ENCODE measurements at places on chromosomes 5 and 9.
A peak's percentile ranks its signal among the peaks of the same experiment; 100 is the strongest.

DNA sequence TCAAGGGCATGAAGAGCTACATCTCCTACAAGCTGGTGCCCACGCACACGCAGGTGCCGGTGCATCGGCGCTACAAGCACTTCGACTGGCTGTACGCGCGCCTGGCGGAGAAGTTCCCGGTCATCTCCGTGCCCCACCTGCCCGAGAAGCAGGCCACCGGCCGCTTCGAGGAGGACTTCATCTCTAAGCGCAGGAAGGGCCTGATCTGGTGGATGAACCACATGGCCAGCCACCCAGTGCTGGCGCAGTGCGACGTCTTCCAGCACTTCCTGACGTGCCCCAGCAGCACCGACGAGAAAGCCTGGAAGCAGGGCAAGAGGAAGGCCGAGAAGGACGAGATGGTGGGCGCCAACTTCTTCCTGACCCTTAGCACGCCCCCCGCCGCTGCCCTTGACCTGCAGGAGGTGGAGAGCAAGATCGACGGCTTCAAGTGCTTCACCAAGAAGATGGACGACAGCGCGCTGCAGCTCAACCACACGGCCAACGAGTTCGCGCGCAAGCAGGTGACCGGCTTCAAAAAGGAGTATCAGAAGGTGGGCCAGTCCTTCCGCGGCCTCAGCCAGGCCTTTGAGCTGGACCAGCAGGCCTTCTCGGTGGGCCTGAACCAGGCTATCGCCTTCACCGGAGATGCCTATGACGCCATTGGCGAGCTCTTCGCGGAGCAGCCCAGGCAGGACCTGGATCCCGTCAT lies 1.4 kb downstream of the SNX18 start:
- DNase-seq: no peak

DNA sequence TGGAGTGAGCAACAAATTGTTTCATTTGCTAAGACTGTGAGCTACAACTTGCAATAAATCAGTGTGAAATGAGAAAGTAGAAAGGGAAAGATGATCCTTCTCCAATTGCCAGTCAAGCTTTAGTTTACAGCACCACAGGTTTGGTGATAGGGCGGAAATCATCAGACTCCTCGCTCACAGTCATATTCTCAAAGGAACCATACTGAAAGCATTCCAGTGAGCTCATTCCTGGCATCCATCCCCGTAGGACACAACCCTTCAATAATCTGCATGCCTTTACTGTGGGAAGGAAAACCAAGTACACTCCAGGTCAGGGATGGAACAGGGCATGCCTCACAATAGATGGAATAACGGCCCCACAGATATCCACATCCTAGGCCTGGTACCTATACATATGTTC lies 80.7 kb downstream of the FSTL4 start:
- DNase-seq: peak; percentile 79

DNA sequence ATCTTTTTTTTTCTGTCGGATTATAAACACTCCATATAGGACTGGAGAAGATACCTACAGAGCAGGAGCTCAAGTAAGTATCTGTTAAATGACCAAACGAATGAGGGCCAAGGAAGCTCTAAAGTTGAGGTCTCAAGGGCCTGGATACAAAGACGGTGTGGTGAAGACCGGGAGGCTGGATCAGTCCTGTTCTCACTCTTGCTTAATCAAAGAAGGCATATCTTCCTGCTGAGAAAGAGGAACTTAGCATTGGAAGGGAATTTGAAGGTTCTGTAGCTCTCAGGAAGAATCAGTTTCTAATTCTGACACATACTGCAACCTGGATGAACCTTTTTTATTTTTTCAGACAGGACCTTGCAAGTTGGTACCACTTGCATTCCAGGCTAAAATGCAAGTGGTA lies 28.3 kb upstream of the PAX5 start:
- no peak for DNase-seq

GRCh38 chr5:142922223-142922952 lies 152.2 kb downstream of the ARHGAP26 start:
- DNase-seq: peak; percentile 53

DNA sequence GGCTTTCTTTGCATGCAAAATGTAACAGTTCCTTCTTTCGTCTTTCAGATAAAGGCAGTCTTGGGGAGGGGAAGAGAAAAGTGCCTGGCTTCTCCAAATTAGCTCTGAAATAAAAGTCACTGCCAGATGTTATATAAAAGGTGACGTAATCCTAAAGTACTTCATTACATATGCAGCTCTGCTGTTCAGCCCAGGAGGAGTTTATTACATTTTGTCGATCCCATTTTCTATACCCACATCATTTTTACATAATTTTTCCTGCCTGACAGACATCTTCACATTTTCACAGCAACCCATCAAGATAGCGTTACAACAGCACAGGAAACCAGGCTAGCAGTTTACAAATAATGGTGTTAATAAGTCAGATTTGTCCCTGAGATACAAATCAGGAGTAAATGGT lies 86.7 kb upstream of the SLC30A5 start:
- peak; percentile 27 for DNase-seq

DNA sequence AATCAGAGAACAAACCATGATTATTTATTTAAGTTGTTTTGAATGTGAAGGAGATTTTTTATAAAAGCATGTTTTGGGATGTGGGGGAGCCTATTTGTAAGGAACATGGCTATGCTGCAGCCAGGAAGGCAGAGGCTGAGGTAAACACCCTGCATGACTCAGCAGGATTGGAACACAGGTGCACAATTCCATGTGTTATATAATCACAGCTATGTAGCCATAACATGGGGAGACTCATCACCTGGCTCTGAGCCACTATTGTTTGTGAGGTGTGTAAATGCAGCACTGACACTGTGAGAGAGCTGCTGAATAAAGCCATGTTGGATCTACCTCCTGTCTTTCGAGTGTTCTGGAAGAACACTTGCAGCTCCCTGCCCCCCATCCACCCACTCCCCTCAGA lies 1009.8 kb downstream of the DNAH5 start:
- no peak for DNase-seq

DNA sequence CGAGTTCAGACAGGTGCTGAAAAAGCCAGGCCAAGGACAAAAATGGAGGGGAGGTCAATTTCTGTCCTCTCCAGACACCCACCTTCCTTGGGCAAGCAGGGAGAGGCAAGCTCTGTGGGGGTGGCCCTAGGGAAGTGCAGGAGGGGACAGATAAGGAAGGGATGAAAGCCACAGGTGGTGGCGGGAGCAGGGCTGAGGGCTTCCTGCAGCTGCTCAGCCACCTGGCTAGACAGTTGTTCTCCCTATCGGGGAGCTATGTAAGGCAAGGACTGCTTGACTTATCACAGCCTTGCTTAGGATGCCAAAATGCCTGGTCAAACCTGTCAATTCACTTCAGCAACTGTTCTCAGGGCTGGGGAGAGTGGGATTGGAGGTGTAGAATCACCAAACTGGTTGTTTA lies 266.1 kb downstream of the ZSWIM6 start:
- no peak for DNase-seq

- DNase-seq: peak; percentile 45
These were observed 22.4 kb upstream of the RASGRF2 start for GRCh38 chr5:80937584-80938356.

DNA sequence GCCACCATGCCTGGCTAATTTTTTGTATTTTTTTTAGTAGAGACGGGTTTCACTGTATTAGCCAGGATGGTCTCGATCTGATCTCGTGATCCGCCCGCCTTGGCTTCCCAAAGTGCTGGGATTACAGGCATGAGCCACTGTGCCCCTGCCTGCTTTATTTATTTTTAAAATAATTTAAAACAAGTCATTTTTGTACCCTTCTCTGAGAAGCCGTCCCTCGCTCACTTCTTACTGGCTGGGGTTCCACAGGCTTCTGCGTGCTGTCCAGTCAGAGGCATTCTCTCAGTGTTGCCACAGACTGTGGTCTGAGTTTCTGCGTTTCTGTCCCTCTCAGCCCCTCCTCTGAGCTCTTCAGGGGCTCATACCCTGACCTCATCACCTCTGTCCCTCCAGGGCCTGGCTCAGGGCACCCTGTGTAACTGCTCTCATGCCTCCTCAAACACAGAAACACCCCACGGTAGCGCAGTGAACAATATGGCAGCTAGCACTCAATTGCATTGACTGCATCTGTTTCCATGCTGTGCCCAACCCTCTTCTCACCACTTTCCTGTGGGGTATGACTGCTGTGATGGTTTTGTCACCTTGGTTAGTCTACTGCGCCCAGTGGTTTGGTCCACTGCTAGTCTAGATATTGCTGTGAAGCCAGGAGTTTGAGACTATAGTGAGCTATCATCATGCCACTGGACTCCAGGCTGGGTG lies 44.3 kb upstream of the SH3PXD2B start:
- no peak for DNase-seq

- no peak for DNase-seq
These were observed 4.1 kb downstream of the RPL35 start for GRCh38 chr9:124857533-124858162.

GRCh38 chr5:159442206-159442850 lies 112.0 kb upstream of the IL12B start:
- DNase-seq: no peak

GRCh38 chr9:76215066-76215465 lies 179.2 kb downstream of the RFK start:
- peak; percentile 85 for DNase-seq

DNA sequence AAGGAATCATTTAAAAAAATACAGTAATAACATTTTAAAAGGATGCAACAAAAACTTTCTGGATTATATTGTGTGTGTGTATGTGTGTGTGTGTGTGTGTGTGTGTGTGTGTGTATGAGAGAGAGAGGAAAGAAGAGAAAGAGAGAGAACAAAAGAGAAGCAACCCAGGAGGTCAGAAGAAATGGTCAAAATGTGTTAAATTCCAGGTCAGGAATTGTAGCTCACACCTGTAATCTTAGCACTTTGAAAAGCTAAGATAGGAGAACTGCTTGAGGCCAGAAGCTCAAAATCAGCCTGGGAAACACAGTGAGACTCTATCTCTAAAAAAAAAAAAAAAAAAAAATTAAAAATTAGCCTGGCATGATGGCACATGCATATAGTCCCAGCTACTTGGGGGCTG lies 311.8 kb upstream of the CDH12 start:
- DNase-seq: no peak

DNA sequence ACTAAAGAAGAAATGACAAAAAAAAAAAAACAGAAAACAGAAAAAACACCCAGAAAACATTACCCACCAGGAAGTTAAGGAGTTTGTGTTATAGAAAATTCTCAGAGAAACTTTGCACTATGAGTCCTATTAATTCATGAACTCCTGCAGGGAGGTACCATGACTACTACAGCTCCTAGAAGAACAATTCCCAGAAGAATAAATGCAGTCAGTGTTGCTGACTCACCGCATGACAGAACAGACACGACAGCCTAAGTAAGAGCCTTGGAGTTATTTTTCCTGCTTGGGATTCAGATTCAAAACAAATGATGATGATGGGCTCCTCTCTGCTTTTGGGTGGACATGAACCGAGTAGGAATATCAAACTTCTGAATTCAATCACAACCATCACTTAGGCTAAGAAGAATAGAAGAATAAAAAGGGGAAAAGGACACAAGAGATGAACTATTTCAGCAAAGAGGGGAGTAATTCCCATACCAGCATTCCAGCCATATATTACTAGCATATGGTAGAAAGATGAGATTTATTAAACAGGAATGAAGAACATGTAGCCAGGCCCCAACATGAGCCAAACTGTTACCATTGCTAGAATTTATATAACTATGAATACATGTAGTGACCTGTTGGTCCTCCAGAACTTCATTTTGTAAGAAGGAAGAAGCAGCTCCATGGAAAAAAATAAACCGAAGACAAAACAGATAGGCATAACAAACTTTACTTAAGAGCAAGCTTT lies 209.6 kb upstream of the PDE4D start:
- peak; percentile 88 for DNase-seq

DNA sequence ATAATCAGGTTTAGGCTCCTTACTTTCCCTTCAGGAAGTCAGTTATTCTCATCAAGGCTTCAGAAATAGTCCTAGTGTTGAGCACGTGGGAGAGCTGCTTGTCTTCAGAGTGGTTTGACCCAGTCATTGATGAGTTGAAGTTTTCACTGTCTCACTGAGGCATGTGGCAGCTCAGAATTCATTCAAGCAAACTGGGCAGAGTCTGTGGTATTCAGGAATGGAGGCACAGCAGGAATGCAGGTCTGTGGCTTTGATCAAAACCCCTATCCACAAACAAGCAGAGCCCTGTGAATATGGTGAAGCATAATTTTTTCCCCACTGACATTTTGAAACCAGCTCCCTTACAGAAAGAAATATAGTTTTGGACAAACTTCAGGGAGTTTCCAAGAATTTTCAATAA lies 207.3 kb downstream of the CD180 start:
- peak; percentile 80 for DNase-seq

DNA sequence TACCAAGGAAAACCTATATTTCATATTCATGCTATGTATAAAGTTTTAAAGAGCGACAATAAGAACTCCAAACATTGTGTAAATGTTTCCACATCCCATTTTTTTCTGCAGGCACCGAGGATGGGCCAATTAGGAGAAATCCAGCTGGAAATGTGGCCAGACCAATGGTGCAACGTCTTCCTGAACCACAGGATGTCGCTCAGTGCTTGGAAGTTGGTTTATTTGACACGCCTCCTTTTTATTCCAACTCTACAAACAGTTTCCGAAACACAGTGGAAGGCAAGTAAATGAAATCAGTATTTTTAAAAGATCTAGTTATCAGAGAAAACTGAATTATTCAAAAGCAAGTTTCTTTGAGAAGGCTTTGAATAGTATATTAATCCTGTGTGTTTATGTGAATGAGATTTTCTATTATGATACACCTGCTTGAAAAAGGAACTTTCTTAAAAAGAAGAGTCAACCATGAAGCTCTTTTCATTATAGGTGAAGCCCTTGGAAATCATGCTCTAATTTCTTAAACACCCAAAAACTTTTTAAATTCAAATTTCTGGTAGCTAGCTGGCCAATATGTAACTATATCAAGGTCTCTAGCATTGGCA lies 9.1 kb downstream of the TYRP1 start:
- peak; percentile 73 for DNase-seq

DNA sequence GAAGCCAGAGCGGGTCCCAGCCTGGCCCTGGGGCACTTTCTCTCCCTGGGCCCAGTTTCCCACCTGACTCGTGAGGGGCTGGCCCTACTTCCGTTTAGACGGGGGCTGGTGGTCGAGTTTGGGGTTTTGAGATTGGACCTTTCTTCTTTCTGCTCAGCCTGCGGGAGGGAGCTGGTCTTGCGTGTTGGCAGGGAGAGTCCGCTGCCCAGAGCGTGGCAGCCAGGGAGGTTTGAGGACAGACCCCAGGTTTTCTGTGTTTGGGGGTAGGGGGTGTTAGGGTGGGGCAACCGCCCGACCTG lies 6.0 kb upstream of the PITX1 start:
- DNase-seq: no peak

GRCh38 chr5:128338649-128339048 lies 199.4 kb downstream of the FBN2 start:
- DNase-seq: no peak

DNA sequence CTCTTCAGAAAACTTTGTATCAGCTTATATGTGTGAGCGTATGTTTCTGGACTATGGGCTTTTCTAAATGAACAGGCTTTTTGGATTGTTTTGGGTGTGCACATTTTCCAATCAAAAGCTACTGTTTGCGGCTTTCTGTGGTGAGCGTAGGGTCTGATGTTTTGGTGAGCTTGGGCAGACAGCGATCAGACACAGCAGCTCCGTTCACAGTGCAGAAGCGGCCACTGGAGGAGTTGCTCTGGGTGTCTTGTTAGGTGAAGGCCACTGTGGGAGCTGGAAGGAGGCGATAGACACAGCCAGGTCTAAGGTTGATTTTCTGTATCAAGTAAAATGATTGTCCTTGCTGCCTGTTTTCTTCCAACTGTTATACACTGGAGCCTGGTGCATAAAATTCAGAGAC lies 11.1 kb downstream of the PRRC2B start:
- no peak for DNase-seq
